GM23338 (cell line): ENCODE measurements at places on chromosomes 7 and 10. TPM values are rescaled to one million over a fixed set of nuclear protein-coding genes. Genes with fewer than 3 reads are reported as not detected.

- H3K27ac ChIP-seq: no peak overlapping the region
- H3K27me3 ChIP-seq: no peaks in the 10 kb centered on the region
- no peak overlapping the region for H3K4me3 ChIP-seq
- H3K36me3 ChIP-seq: no peaks in the 10 kb centered on the region
- H3K4me1 ChIP-seq: no peaks in the 10 kb centered on the region
- no peak for DNase-seq
Observed at GRCh38 chr7:1846331-1847065, 176.4 kb downstream of the ELFN1 start.

PDE1C gene
- 0.28 and 0.74 TPM in 2 replicates for total RNA-seq

- no peak overlapping the region for H3K4me3 ChIP-seq
- no peak for DNase-seq
- no peaks in the 10 kb centered on the region for H3K36me3 ChIP-seq
- no peak overlapping the region for H3K27ac ChIP-seq
- H3K27me3 ChIP-seq: no peaks in the 10 kb centered on the region
Observed at GRCh38 chr10:71191019-71191418, 21.4 kb upstream of the UNC5B start.

GRCh38 chr7:39588416-39588815, 22.2 kb downstream of the YAE1 start:
- H3K36me3 ChIP-seq: no peaks in the 10 kb centered on the region
- DNase-seq: no peak
- H3K27ac ChIP-seq: no peak overlapping the region
- peaks cover 13% of the 10 kb centered on the region for H3K4me1 ChIP-seq
- H3K4me3 ChIP-seq: no peak overlapping the region

- H3K4me3 ChIP-seq: no peak overlapping the region
- H3K27me3 ChIP-seq: no peaks in the 10 kb centered on the region
- H3K36me3 ChIP-seq: no peaks in the 10 kb centered on the region
- peaks cover 13% of the 10 kb centered on the region for H3K4me1 ChIP-seq
Observed at GRCh38 chr10:71616817-71617654, 102.5 kb downstream of the C10orf105 start.

GRCh38 chr7:40393660-40394059, 258.9 kb downstream of the SUGCT start:
- H3K27ac ChIP-seq: no peak overlapping the region
- H3K36me3 ChIP-seq: no peaks in the 10 kb centered on the region
- DNase-seq: no peak
- H3K4me3 ChIP-seq: no peak overlapping the region
- no peaks in the 10 kb centered on the region for H3K4me1 ChIP-seq
- H3K27me3 ChIP-seq: no peaks in the 10 kb centered on the region
